ENCODE measurements at places on chromosomes 4 and X. TPM values are rescaled to one million over a fixed set of nuclear protein-coding genes. Genes with fewer than 3 reads are reported as not detected.

Gene RAI2
- total RNA-seq, result 1.4 TPM

Gene SSX3
- not detected for total RNA-seq

Gene SORCS2
- total RNA-seq, result 2.4 TPM

Gene PHKA1
- total RNA-seq, result 7.5 TPM

DNA sequence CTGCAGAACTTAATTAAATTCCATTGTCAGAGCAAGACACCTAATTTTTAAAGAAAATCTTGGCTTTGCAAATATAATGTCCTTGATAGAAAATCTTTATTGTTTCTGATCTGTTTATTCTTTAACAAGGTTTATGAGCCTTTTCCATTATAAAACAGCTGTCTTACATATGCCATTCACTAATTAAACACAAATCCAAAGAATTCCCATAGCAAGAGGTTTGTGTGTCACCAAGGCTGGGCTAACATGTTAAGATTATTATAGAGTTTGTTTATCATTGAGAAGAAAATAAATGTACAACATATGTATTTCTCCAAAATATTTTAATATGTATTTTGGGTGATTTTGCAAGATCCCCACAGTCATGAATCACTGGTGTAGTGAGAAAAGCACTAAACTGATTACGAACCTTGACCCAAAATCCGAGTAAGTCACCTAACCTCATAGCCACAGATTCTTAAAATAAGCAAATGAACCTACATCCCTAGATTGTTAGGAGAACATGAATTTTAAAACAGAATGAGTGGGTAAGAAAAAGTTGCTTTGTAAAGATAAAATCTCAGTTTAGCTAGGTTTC, 694.8 kb upstream of the INTU start:
- no peak for DNase-seq

- DNase-seq, result no peak
These were observed 27.0 kb downstream of the DHX15 start for GRCh38 chr4:24557026-24558025.

DNA sequence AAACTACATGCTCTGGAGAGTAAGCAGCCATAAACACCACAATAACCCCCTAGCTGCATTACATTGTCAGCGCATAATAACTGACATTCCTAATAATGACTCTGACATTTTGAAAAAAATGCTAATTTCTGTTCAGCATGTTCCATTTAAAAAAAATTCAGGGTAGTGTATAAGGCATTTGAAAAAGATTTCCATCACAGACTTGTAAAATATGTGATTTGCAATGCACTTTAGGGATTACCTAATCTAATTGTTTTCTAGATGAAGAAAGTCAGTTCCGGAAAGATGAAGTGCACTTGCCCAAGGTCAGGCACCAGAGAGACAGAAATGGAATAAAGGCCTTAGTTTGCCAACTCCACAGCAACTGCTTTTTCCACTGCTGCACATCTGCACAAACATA, 55.3 kb downstream of the FANCB start:
- no peak for DNase-seq

GRCh38 chrX:73213734-73214425, 771 bp downstream of the NAP1L2 start:
- DNase-seq, result peak; percentile 5

GRCh38 chr4:172514801-172515200, 653.8 kb upstream of the GALNT7 start:
- DNase-seq, result no peak

DNA sequence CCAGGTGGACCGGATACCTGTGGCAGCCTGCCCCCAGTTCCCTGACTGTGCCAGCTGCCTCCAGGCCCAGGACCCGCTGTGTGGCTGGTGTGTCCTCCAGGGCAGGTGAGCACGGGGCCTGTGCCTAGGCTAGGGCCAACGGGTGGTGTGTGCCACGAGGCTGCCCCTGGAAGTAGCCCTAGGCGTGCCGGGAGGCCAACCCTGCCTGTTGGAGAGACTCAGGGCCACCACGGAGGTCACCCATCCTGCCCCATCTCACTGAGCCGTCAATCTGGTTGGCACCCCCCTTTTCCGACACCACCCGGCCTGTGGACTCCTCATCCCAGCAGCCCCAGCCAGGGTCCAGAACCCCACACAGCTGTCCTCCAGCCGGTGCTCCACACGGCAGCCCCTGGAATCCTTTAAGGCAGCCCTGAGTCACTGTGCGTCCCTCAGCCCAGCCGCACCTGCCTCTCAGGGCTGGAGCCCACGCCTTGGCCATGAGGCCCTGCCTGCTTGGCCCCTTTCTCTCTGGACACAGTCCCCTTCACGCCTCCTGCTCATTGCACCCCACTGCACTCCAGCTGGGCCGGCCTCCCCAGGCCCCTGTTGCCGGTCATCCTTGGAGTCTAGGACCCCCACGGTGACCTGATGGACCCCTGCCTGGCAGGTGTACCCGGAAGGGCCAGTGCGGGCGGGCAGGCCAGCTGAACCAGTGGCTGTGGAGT, 5.3 kb downstream of the PLXNB3 start:
- no peak for DNase-seq

Measured in GM23338 (cell line).